ENCODE measurements at places on chromosomes 11 and 22.

DNA sequence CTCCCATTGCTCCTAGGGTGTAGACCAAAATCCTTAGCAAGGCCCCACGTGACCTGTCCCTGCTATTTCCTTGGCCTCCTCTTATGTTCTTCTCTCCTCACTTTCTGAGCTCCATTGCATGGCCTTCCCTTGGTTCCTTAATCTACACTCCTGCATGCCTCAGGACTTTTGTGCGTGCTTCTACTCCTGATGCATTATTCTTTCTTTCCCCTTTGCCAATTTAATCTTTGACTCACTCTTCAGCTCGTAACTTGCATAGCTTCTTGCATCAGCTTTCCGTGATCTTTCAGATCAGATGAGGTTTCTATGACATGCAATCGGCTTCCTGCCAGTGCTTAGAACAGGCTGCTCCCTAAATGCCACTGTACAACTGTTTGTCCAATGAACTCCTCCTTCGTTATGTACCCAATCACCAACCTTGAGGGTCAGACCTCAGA, 261.6 kb upstream of the CADM1 start:
- peak; percentile 9 for DNase-seq

DNA sequence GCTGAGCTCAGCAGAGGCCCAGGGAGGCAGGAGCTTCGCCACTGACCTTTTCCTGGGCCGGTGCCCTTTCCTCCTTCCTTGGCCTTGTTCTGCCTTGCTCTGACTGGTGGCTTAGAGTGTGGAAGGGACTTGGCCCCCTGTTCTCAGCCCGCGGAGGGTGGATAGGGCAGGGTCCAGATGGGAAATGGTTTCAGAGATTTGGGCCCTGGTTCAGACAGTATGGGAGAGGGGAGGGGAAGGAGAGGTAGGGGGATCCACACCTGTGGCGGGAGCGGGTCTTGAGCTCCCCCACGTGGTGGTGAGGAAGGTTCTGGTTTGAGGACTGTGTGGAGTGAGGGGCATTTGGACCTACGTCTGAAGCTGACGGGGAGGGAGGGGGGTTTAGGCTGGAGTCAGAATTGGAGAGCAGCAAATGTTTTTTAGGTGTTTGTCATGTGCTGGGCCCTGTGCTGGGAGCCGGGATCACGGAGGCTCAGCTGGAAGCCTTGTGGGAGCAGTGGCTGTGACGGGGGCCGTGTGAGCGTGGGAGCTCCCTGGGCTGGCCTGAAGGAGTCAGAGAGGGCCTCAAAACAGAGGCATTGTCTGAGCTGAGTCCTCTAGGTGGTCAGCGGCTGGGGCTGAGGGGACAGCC, 27.2 kb downstream of the SHANK3 start:
- no peak for DNase-seq

DNA sequence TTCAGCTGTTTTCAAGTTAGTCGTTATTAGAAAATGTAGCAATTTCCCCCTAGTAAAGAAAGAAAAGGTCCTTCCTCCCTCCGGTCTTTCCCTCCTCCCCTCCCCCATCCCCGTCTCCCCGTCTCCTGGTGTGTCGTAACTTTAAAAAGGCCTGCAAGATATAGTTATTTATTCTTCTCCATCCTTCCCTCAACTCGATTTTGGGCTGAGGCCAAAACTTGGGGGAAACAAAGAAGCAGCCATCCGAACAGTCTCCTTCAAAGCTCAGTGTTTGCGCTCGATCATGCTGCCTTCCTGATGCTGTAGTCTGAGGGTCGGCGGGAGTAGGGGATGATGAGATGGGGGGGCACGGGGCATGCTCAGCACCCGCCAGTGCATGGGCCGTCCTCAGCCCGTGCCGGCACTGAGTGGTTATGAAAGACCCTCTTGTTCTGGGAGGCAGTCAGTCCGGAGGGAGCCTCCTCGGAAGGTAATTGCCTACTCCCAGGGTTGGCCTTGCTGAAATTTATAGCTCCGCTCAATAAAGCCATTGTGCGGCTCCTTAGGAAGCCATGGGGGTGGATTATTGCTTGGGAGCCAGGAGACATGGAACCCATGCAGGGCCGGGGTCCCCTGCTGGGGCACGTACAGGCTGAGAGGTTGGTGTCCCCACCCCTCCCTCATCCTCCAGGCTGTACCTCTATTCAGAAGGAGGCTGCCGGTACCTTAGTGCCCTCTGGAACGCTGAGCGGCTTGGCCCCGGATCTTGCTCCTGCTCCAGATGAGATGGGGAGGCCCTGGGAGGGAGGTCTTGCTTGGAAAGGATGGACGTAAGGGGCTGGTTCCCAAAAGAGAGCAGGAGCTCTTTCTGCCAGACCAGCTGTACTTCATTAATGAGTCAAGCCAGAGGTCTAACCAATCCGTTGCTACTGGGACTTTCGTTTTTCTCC, 212.7 kb upstream of the CADM1 start:
- no peak for DNase-seq

DNA sequence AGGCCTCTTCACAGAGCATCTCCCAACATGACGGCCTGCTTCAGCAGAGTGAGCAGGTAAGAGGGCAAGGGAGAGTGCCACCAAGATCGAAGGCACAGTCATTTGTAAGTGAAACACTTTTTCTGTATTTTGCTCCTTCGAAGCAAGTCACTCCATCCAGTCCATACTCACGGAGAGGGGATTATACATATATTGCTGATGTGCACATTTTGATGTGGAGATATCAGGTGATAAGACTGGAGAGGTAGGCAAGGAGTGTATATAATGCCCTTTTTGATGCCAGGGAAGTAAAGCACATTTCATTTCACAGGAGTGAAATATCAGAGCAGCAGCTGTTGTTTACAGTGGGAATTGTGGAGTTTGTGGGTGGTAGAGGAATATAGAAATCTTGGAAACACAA, 11.2 kb downstream of the PTS start:
- DNase-seq = no peak

DNA sequence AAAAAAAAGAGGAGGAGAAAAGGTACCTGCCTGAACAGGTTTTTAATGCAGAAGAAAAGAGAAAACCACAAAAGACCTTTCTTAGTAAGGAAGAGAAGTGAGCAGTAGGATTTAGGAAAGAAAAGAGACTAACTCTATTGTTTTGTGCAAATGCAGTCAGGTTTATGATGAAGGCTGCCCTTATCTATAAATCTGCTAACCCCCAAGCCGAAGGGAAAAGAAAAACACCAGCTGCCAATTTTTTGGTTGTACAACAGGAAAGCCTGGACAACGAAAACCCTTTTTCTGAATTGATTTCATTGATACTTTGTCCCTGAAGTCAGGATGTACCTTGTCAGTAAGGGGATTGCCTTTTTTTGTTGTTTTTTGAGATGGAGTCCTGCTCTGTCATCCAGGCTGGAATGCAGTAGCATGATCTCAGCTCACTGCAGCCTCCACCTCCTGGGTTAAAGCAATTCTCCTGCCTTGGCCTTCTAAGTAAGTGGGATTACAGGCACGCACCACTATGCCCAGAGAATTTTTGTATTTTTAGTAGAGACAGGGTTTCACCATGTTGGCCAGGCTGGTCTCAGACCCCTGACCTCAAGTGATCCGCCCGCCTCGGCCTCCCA, 21.2 kb downstream of the POLD4 start:
- no peak for DNase-seq

DNA sequence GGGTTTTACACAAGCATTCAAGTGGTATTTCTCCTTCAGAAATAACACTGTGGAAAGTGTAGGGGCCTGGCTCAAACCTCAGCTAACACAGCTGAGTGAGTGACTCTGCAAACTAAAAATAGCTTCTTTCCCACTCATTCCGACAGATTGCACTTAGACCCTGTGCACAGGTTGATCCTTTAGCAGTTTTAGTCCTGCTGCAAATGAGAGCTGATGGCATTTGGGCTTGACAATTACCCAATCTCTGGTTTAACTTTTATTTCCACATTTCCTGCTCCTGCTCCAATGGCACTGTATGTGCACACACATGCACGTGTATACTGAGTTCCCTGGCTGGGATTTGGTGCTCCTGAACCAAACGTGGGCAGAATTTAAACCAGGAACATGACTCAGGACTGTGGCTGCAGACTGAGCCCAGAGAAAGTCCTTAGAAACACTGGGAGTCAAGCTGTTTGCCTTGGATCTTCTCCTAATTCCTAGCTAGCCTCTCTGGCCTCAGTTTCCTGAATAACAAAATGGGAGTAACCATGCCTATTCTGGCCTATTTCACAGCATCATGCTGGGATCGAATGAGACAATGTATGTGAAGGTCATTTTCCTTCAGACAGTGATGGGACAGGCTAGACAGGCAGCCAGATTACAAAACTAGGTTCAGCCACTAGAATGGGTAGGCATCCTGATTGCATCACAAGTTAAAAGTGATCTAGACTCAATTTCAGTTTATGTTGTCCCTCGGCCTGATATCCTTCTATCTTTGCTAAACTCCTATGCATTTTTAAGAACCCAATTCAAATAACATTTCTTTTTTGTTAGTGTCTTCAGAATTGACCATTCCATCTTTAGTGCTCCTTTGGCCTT, 58.2 kb downstream of the SERGEF start:
- DNase-seq = no peak

- DNase-seq = no peak
Observed at GRCh38 chr11:117146521-117146920, 2.4 kb downstream of the PAFAH1B2 start.

DNA sequence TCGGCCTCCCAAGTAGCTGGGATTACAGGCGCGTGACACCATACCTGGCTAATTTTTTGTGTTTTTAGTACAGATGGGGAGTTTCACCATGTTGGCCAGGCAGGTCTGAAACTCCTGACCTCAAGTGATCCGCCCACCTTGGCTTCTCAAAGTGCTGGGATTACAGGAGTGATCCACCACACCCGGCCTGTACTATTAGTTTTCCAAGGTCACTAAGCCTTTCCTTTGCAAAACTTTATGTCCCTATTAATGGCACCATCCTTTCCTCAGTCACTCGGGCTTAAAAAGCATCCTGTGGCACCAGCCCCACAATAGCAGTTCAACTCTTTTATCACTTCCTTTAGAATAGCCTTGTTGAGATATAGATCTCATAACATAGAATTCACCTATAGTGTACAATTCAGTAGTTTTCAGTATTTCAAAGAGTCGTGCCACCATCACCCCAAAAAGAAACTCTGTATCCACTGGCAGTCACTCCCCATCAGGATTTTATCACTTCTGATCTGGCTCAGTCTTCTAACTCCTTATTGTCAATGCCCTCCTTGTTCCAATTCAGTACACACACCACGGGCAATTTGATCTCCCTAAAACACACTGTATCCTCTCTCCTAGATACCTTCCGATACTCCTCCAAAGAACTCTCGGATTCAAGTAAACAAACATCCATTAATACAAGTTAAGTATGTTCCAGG, 921 bp upstream of the BCL2L13 start:
- no peak for DNase-seq

GRCh38 chr22:19756288-19757128, 4.1 kb upstream of the TBX1 start:
- peak; percentile 80 for DNase-seq

GRCh38 chr11:131441051-131441810, 70.8 kb downstream of the NTM start:
- no peak for DNase-seq

GRCh38 chr11:102254047-102254446, 63.2 kb upstream of the BIRC3 start:
- DNase-seq = no peak

- DNase-seq = no peak
Observed at GRCh38 chr11:97990162-97990920, 1030.4 kb upstream of the CNTN5 start.

GRCh38 chr22:42436404-42436803, 4.2 kb upstream of the NFAM1 start:
- no peak for DNase-seq

GRCh38 chr11:69220561-69221051, 64.9 kb downstream of the SMIM38 start:
- DNase-seq = no peak

- DNase-seq = no peak
Observed at GRCh38 chr11:127670374-127671119, 670.0 kb upstream of the KIRREL3 start.

DNA sequence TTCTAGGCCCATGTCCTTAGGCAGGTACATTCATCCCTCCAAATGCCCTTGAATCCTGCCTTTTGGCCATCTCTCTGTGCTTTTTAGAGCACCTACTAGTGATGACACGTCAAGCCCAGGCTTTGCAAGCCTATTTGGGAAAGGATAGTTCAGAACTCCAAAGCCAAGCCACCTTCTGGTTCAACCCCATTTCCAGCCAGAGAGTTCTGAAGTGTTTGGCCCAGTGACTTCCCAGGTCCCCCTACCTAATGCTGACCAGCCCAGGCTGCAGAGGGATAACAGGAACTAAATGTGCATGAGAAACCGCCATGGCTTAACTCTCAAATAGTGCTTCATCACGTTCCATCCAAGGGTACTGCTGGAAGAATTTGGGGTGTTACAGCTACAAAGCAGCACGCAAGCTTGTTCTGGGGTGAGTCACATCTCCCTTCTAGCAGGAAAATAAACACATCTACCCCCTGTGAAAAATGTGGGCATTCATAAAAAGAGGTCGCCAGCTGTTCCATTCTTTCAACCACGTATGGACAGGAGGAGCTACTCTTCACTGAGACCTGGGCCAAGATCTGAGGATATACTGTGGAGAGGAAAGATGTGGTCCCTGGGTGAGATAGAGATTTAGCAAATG, 2.0 kb upstream of the FXYD6 start:
- DNase-seq = no peak

GRCh38 chr22:27825174-27825573, 23.6 kb upstream of the MN1 start:
- no peak for DNase-seq

GRCh38 chr11:69475141-69475865, 6.2 kb upstream of the LINC01488 start:
- DNase-seq = no peak

DNA sequence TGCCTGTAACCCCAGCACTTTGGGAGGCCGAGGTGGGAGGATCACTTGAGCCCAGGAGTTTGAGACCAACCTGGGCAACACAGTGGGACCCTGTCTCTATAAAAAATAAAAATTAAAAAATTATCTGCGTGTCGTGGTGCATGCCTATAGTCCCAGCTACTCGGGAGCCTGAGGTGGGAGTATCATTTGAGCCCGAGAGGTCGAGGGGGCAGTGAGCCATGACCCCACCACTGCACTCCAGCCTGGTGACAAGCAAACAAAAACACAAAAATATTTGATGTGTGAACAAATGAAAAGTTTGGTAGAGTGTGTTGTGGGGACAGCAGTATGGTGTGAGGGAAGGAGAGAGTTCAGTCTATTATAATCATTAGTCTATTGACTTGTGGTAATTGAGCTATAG, 90.8 kb upstream of the PARVA start:
- DNase-seq = no peak

GRCh38 chr11:133753150-133753549, 92.2 kb downstream of the SPATA19 start:
- DNase-seq = no peak

Data from LoVo (cell line).